ENCODE measurements at places on chromosomes 6 and 20.

- no peak overlapping the region for H3K27ac ChIP-seq
- no peaks in the 10 kb centered on the region for H3K27me3 ChIP-seq
- no peak overlapping the region for H3K4me3 ChIP-seq
- H3K36me3 ChIP-seq: no peaks in the 10 kb centered on the region
These were observed 227.4 kb downstream of the DLL1 start for GRCh38 chr6:170063431-170063830.

- H3K27ac ChIP-seq: no peak overlapping the region
- no peaks in the 10 kb centered on the region for H3K36me3 ChIP-seq
- no peaks in the 10 kb centered on the region for H3K27me3 ChIP-seq
- no peaks in the 10 kb centered on the region for H3K4me1 ChIP-seq
These were observed 484.1 kb upstream of the HTR1E start for GRCh38 chr6:86453232-86453631.

GRCh38 chr6:92130944-92131343 lies 1288.4 kb downstream of the EPHA7 start:
- H3K27ac ChIP-seq: no peak overlapping the region
- H3K4me1 ChIP-seq: no peaks in the 10 kb centered on the region
- no peaks in the 10 kb centered on the region for H3K27me3 ChIP-seq
- no peak overlapping the region for H3K4me3 ChIP-seq
- DNase-seq: no peak

DNA sequence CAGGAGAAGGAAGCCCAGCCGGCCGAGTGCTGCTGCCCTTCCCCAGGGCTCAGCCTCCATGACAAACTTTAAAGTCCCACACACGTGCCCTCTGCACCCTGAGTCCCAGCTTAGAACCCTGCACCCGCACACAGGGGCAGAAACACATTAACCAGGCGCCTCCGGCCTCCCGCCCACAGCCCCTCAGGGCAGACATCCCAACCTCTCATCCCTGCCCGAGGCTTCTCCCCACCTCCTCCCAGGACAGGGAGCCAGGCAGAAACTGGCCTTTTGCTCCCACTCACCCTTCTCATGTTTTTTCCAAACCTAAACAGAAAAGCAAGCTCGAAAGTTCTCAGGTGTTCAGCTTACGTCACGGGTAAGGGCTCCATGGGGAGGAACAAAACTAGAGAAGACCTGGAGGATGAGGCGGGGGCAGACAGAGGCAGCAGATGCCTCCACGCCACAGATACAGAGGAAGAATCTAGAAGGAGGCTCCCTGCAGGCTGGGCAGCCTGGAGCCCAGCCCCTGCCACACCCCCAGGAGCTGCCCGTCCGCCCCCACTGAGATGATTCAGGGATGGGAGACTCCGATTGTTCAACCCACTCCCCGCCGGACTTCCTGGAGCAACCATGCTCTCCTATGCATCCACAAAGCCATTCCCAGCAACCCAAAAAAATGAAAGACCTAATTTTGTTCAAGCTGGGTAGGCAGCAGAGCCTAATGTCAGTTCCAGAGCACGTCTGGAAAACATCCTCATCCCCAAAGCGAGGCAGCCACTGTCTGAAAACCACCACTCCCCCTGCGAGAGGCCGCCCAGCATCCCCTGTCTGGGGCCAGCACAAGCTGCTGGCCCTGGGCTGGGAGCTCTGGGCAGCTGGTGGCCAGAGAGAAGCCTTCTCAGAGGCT lies 8.8 kb downstream of the KCNQ2 start:
- no peaks in the 10 kb centered on the region for H3K4me1 ChIP-seq
- no peak overlapping the region for H3K4me3 ChIP-seq
- DNase-seq: no peak
- H3K27me3 ChIP-seq: no peaks in the 10 kb centered on the region

- no peaks in the 10 kb centered on the region for H3K27me3 ChIP-seq
- H3K36me3 ChIP-seq: peaks cover 17% of the 10 kb centered on the region
- no peak overlapping the region for H3K4me3 ChIP-seq
These were observed 33.7 kb downstream of the PYGB start for GRCh38 chr20:25281541-25281991.

GRCh38 chr6:168130697-168131371 lies 51.8 kb upstream of the FRMD1 start:
- peaks cover 3% of the 10 kb centered on the region for H3K4me1 ChIP-seq
- DNase-seq: peak; percentile 89

DNA sequence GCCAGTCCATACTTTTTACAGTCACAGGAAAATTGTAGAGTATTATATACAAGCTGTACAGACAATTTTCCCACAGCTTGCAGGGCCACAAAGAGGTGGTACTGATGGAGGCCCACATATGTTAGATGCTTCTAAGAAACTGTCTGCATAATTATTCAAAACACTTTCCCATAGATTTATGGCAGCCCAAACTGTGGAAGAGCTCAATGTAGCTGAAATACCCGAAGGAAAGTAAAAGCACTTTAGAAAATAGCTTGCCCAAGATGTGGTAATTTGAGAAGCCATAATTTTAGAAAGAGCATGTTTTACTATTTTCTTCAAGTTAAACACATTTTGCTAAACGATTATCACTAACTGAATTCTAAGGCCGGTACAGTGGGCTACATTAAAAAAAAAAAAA lies 36.9 kb downstream of the GMDS start:
- no peaks in the 10 kb centered on the region for H3K27me3 ChIP-seq
- H3K36me3 ChIP-seq: no peaks in the 10 kb centered on the region
- H3K27ac ChIP-seq: no peak overlapping the region
- H3K4me3 ChIP-seq: no peak overlapping the region
- no peaks in the 10 kb centered on the region for H3K4me1 ChIP-seq

GRCh38 chr20:61477451-61477861 lies 225.4 kb downstream of the CDH4 start:
- H3K27ac ChIP-seq: no peak overlapping the region
- no peaks in the 10 kb centered on the region for H3K4me1 ChIP-seq
- no peak for DNase-seq
- no peaks in the 10 kb centered on the region for H3K36me3 ChIP-seq
- no peak overlapping the region for H3K4me3 ChIP-seq

- no peaks in the 10 kb centered on the region for H3K36me3 ChIP-seq
- no peaks in the 10 kb centered on the region for H3K27me3 ChIP-seq
- no peaks in the 10 kb centered on the region for H3K4me1 ChIP-seq
- no peak overlapping the region for H3K27ac ChIP-seq
- no peak overlapping the region for H3K4me3 ChIP-seq
- DNase-seq: no peak
These were observed 108.9 kb upstream of the CST7 start for GRCh38 chr20:24840121-24840713.

- no peaks in the 10 kb centered on the region for H3K36me3 ChIP-seq
- H3K4me1 ChIP-seq: no peaks in the 10 kb centered on the region
- H3K27ac ChIP-seq: no peak overlapping the region
- no peaks in the 10 kb centered on the region for H3K27me3 ChIP-seq
These were observed 365.9 kb upstream of the AGPAT4 start for GRCh38 chr6:161639772-161640171.

DNA sequence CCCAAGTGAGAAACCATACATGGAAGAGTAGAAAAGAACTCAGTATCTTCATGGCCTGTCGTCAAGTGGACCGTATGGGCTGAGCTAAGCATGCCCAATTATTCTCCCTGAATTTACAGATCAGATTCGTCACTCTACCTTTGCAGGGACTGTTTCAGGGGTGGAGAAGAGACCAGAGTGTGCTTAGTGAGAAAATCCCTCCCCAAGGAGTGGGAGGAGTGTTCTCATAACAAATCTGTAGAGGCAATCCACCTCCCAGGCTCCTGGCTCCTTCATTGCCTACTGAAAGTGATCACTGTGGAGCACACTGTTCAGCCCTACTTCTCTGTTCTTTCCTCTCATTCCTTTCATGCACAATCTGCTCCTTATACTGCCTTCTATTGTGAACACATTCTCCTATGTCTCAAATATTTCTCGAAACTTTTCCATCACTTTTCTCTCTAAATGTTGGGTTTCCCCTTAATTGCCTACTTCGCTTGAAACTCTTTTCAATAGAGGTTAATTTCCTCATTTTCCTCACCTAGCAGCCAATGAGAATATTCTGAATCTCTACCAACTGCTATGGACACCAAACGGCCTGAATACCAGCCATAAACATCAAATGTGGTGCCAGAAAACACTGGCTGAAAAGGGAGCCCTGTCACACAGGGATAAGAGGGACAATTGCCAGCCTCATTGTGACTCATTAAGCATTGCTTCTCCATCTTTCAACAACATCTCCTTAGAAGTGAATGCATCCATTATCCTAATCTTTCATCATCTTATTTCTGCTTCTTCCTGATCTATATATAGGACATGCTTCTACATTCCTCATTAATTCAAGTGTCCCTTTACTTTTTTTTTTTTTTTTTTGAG lies 398.3 kb downstream of the UTRN start:
- H3K27ac ChIP-seq: no peak overlapping the region
- no peaks in the 10 kb centered on the region for H3K36me3 ChIP-seq
- no peak for DNase-seq
- no peak overlapping the region for H3K4me3 ChIP-seq
- no peaks in the 10 kb centered on the region for H3K27me3 ChIP-seq

- no peaks in the 10 kb centered on the region for H3K27me3 ChIP-seq
- no peak overlapping the region for H3K27ac ChIP-seq
- H3K4me1 ChIP-seq: no peaks in the 10 kb centered on the region
- H3K36me3 ChIP-seq: no peaks in the 10 kb centered on the region
These were observed 497 bp downstream of the BMP7 start for GRCh38 chr20:57265997-57266290.

- no peak for DNase-seq
- no peaks in the 10 kb centered on the region for H3K4me1 ChIP-seq
- no peaks in the 10 kb centered on the region for H3K36me3 ChIP-seq
- H3K4me3 ChIP-seq: no peak overlapping the region
- no peaks in the 10 kb centered on the region for H3K27me3 ChIP-seq
These were observed 68.5 kb upstream of the FOXO3 start for GRCh38 chr6:108492131-108492766.

DNA sequence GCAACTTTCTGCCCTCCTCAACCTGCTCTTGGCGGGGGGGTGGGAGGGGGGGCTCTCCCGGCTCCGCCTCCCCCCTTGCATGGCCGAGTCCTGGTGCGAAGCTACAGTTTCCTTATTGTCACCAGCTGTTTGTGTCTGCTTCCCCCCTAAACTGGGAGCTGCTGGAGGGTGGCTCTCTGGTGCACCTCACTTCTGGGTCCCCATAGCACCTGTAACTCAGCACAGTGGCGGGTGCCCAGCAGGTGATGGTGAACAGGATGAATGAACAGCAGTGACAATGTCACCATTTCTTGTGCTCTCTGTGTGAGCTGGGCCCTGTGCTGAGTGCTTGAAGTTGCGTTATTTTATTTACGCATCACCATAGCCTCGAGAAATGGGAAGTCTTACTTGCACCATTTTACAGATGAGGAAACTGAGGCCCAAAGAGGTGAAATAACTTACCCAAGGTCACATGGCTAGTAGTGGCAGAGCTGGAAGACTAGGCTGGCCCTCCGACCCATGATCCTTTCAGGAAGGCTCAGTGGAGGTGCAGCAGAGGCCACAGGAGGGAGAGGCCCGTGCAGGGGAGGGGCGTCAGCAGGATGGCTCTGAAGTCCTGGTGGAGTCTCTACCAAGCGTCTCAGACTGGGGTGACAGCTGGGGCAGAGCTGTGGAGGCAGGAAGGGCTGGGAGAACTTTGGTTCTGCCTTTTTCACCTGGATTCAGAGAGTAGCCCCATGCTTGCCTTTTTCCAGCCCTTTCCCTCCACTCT lies 41.8 kb downstream of the SRC start:
- H3K4me1 ChIP-seq: peaks cover 3% of the 10 kb centered on the region
- peak; percentile 38 for DNase-seq
- H3K36me3 ChIP-seq: peaks cover 13% of the 10 kb centered on the region

DNA sequence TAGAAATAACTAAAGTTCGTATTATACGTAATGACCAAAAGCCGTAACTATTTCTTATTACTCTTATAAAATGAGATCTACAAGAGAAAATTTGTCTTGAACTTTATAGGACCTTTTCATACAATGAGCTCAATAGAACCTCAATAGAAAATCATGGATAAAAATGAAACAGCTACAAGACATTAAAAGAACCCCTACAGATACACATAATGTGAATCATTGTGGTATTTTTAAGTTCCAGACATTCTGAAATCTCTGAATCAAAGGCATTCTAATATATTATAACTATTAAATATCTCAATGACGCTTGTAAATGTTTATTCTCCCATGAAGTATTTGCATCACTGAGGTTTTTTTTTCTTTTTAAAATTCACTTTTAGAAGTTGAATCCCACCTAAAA lies 22.2 kb upstream of the POU3F2 start:
- H3K36me3 ChIP-seq: no peaks in the 10 kb centered on the region
- DNase-seq: no peak
- no peak overlapping the region for H3K4me3 ChIP-seq
- H3K27me3 ChIP-seq: no peaks in the 10 kb centered on the region

DNA sequence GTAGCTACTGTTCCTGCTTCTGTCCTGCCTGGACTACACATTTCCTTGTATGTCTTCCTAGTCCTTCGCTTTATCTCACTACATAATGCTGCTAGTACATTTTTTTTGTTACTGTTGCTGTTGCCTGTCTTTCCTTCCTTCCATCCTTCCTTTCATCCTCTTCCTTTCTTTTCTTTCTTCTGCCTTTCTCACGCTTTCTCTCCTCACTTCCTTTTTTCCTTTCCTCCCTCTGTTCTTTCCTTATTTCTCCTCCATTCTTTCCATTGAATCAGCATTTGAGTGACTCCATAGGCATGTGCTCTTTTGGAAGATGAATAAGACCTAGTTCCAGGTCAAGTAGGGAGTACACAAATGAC lies 46.3 kb downstream of the MAP3K4 start:
- no peaks in the 10 kb centered on the region for H3K27me3 ChIP-seq
- DNase-seq: no peak
- H3K36me3 ChIP-seq: peaks cover 5% of the 10 kb centered on the region
- H3K4me3 ChIP-seq: no peak overlapping the region
- no peaks in the 10 kb centered on the region for H3K4me1 ChIP-seq

Data from kidney (tissue), 22 donors.